Stimulated activated naive CD8-positive, alpha-beta T cell treated with anti-CD3 and anti-CD28 coated beads, Interleukin-15, Interleukin-2, amounts not matched to agents 100 U/mL and 50 U/mL, for 24 hours (primary cell): ENCODE measurements at places on chromosomes 3 and 15.
A peak's percentile ranks its signal among the peaks of the same experiment; 100 is the strongest.

- DNase-seq = no peak
Measured at GRCh38 chr15:99911816-99912215, 178.6 kb upstream of the LYSMD4 start.

GRCh38 chr15:60076582-60077276, 72.6 kb downstream of the FOXB1 start:
- no peak for DNase-seq

- DNase-seq = no peak
Measured at GRCh38 chr3:146517684-146518435, 26.5 kb downstream of the PLSCR1 start.

- DNase-seq = no peak
Measured at GRCh38 chr3:23395115-23395514, 192.0 kb downstream of the UBE2E2 start.

GRCh38 chr3:16587047-16587680, 18.1 kb downstream of the DAZL start:
- no peak for DNase-seq

- no peak for DNase-seq
Measured at GRCh38 chr3:172475703-172476102, 27.4 kb upstream of the GHSR start.

GRCh38 chr15:96790004-96790403, 459.5 kb downstream of the NR2F2 start:
- no peak for DNase-seq

GRCh38 chr3:171307046-171307585, 153.1 kb downstream of the TNIK start:
- DNase-seq = no peak

GRCh38 chr15:39445931-39446330, 134.9 kb upstream of the THBS1 start:
- DNase-seq = no peak

- DNase-seq = no peak
Measured at GRCh38 chr15:64942356-64942755, 30.7 kb downstream of the ANKDD1A start.

GRCh38 chr3:149771652-149772271, 19.5 kb upstream of the COMMD2 start:
- DNase-seq = peak; percentile 60

DNA sequence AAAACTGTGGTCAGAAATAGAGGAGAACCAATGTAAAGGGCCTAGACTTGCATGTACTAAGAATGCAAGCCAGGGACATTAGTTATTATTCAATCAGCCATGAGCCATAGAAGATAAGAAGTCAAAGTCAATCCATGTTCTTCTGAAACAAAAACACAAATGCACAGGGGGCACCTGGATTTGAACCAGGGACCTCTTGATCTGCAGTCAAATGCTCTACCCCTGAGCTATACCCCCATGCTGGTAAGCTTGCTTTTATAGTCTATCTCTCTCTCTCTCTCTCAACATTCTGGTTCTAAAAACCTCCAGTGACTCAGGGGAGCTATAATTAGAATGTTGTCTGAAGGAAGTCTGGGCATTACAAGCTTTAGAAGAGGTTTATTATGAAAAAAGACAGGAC, 85.6 kb upstream of the ACP3 start:
- no peak for DNase-seq

DNA sequence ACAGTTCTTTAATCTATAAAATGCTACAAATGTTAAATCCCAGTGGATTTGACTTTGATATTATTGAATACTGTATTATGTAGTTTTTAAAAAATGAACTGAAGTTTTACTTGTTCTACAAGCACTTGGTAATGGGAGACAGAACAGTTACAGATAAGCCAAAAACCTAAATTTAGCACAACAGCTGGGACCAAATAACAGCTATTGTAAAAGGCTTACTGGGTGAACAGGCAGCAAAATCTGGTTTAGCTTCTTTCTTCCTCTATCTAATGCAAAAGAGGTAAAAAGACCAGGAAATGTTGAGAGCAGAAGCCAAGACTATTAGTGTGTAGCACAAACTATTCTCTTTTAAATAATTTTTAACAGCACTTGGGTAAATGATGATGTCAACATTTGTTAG, 1.6 kb upstream of the ATOSA start:
- DNase-seq = no peak

DNA sequence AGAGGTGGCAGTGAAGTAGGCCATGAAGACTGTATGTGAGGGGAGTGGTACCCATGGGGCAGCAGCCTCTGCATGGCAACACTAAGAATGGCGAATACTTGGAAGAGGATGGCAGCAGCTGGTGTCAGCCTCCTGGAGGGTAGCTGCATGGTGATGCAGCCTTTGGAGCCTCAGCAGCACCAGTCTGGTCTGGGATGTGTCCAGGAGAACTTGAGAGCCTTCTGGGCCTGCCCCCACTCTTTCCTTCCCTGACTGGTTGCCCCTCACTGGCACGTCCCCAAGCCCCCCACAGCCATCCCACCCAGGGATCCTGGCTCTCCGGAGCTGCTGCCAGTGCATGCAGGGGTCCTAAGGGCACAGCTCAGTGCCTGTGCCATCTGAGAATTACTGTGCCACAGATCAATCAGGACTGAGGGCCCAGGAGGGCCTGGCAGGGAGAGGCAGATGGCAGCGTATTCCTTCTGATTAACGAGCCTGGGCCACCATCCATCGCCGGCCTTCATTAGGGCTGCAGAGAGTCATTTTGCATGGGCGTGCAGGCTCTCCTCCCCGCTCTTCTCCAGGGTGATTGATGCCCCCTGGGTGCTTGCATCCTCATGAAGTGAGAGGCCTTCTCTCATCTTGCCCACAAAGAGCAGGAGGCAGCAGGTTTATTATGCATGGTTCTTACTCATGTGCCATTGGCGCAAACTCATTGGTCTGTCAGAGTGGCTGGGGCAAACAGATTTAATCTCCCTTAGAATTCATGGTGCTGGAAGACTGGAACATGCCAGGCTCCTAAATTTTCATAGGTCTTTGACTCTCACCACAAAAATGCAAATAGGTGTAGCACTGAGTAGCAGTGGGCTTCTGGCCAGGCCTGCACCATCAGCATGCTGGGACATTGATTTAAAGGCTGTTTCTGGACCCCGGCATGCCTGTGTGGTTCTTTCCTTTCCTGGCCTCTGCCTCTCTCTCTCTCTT, 116.8 kb downstream of the EPHB1 start:
- DNase-seq = no peak

DNA sequence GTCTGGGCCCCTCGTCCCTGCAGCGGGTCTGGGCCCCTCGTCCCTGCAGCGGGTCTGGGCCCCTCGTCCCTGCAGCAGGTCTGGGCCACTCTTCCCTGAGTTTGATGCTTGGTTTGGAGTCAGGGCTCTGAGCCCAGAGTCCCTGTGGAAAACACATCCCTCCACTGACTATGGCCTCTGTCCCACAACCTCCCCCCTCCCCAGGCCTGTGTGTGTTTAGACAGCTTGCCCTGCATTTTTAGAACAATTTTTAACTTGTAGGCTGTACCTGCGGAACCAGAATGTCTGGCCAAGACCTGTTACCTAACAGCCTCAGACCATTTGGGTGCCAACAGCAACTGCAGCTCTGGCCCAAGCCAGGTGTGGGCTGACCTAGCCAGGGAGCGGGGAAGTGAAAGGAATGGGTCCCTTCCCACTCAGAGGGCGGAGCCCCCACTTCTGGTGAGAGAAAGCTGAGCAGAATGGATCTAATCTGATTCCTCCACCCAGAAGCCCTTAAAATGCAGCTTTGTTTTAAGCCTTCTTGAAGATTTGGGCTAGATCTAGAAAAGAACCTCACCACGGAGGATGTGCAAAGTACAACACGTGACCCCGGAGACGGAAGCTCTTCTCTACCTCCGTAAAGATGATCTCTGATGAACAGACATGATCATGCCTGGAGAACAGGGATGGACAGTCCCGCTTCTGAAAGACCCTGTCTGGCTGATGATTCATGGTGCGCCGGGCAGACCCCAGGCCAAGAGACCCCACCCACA, 60.5 kb upstream of the TFRC start:
- DNase-seq = no peak

- DNase-seq = peak; percentile 77
Measured at GRCh38 chr15:70480196-70480856, 283.0 kb downstream of the UACA start.

DNA sequence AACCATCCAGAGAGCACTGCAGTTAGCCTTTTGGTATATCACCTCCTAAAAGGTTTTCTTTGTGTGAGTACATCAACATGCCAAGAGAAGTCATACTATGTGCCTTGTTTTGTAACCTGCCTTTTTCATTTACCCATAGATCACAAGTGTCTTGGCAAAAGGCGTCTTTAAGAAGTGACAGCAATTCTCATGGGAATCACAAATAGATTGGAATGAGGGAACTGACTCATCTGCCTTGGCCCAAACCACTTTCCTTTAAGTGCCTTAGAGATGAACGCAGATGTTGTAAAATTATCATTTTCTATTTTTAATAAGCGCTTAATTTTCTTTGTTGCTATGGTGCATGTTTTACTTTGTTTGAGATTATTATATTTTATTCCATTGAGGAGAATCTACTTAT, 20.7 kb upstream of the POMGNT2 start:
- no peak for DNase-seq

- DNase-seq = no peak
Measured at GRCh38 chr15:66929843-66930402, 135.5 kb upstream of the SMAD3 start.

DNA sequence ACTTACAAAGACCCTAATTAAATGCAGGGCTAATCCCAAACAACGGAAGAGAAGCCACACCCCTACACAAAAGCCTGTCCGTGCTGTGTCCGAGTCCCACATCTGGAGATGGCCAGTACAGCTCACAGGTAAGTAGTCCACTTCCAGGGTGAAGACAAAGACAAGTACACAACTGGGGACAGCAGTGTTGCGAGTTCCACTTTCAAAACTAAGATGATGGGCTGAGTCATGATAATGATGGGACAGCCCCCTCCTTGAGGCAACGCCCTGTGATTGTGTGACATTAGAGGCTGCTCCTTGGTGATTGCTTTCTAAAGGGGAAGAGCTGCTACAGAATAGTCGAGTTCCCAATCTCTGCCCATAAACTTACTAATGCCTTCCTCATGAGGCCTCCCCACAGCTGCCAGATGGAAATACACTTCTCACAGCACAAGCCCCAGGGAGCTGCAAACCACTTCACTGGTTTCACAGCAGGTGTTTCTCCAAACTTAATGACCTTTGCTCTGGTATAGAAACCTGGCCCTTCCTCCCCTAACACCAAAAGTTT, 27.6 kb downstream of the RFT1 start:
- peak; percentile 39 for DNase-seq

DNA sequence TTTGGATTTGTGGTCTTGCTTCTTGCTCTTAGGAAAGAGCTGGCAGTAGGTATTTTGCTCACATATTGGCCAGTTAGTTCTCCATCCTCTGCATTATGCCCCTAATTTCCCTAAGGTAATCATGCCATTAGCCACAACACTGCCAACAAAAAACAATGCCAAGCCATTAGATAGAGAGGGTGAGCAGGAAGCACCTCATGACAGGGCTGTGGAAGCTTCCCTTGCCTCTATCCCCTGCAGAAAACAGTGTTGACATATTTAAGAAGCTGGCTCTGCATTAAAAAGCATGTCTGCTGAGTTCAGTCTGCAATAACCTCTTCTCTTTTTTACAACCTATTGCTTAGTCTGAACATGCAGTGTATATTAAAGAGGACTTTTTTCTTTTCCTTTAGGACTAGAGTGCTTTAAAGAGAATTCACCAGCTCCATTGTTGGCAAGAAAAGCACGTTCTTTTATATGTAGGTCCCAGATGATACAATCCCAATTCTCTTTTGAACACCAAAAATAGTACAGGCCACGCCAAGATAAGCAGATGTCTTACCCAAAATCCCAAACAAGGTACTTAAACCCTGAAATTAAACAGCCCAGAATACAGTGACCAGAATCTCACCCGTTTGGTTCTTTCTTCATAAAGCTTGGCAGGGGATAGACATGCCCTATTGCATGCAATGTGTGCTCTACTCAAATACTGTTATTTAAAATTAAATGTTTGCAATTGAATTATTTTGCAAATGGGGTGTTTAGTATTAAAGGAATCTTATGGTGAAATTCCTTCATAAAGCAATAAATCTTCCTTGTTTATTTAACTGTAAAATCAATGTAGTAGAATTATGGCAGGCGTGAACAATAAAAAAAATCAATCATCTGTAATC, 93.7 kb upstream of the UBE3A start:
- no peak for DNase-seq

- no peak for DNase-seq
Measured at GRCh38 chr15:98069256-98069655, 108.8 kb downstream of the ARRDC4 start.

DNA sequence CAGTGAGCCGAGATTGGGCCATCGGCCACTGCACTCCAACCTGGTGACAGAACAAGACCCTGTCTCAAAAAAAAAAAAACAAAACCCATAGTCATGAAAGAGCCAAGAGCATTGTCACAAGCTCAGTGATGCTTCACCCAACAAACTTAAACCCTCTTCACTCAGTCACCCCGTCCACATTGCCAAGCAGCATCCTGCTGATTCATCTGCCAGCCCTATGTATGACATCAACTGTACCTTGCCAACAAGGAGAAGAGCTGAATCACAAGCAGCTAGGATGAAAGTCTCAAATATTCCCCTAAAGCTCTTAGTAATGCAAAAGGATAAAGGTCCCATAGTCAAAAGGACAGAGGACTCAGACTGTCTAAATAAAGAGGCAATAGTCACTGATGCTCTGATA, 90.0 kb downstream of the ANO10 start:
- no peak for DNase-seq

DNA sequence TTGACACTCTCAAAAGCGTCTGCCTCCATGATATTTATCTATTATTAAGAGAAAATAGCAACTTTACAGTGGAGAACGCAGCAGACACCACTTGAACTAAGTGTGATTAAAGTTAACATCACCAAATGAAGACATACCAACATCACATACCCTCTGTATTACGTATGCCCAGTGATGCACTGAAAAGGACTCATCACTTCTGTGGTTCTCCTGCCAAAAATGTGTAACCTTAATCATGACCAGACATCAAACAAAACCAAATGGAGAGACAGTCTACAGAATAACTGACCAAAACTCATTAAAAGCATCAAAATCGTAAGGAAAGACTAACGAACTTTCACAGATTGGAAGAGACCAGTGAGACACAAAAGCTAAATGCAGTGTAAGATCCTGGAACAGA, 103.2 kb downstream of the PPP2R3A start:
- DNase-seq = no peak

GRCh38 chr15:73570355-73571032, 62.7 kb downstream of the NPTN start:
- DNase-seq = no peak

GRCh38 chr15:101406036-101406435, 83.5 kb downstream of the PCSK6 start:
- DNase-seq = no peak

GRCh38 chr3:11655196-11655928, 11.6 kb upstream of the VGLL4 start:
- DNase-seq = peak; percentile 31

DNA sequence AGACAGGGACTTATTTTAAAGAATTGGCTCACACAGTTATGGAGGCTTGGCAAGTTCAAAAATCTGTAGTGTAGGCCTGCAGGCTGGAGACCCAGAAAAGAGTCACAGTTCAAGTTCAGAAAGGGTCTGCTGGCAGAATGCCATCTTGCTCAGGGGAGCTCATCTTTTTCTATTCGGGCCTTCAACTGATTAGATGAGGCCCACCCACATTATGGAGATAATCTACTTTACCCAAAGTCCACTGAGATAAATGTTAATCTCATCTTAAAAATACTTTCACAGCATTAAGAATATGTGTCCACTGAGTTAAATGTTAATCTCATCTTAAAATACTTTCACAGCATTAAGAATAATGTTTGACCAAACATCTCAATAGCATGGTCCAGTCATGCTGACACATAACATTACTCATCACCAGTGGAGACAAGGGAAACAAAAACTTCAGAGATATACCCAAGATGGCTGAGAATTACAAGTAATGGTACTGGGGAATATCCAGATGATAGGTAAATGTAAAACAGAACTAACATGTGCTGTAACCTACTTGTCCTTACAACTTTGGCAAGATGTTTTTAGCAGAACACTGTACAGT, 74.3 kb upstream of the STAC start:
- no peak for DNase-seq
